Stimulated activated CD4-positive, alpha-beta T cell treated with anti-CD3 and anti-CD28 coated beads, TNF-alpha, amount 100 ng/mL, for 1 hour (primary cell): ENCODE measurements at places on chromosomes 12 and 14.

DNA sequence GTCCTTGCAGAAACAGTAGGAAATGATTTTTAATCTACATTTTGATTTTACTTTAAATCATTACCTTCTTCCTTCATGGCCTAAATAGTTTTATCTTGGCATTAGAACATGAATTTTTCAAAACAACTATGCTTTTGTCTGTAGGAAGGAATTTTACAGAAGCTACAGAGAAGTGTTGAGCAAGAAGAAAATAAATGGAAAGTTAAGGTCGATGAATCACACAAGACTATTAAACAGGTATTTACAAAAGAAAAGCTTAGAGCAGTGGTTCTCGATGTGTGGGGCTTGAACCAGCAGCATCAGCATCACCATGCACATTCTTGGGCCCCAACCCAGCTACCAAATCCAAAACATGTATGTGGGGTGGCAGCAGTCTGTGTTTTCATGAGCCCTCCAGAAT lies 91.6 kb downstream of the KTN1 start:
- DNase-seq: no peak

DNA sequence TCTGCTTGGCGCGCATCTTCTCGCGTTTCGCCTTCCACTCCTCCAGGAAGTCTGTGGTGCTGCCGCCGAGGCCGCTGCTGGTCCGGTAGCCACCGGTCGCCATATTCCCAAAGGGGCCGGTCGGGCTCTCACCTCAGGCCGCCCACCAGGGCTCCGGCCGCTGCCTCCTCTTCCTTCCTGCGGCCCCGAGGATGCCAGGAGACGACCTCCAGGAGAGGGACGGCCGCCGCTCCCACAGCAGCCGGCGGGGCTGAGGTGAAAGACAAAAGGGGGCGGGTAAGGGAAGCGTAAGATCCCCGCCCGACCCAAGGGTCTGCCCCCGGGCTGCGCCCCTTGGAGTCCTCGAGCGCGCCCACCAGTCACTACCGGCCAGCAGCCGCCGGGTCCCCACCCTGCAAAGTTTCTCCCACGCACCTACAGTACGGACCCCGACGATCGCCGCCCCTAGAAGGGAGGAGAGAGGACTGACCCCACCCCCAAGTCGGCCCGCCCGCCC lies 574 bp downstream of the PAWR start:
- DNase-seq: no peak

DNA sequence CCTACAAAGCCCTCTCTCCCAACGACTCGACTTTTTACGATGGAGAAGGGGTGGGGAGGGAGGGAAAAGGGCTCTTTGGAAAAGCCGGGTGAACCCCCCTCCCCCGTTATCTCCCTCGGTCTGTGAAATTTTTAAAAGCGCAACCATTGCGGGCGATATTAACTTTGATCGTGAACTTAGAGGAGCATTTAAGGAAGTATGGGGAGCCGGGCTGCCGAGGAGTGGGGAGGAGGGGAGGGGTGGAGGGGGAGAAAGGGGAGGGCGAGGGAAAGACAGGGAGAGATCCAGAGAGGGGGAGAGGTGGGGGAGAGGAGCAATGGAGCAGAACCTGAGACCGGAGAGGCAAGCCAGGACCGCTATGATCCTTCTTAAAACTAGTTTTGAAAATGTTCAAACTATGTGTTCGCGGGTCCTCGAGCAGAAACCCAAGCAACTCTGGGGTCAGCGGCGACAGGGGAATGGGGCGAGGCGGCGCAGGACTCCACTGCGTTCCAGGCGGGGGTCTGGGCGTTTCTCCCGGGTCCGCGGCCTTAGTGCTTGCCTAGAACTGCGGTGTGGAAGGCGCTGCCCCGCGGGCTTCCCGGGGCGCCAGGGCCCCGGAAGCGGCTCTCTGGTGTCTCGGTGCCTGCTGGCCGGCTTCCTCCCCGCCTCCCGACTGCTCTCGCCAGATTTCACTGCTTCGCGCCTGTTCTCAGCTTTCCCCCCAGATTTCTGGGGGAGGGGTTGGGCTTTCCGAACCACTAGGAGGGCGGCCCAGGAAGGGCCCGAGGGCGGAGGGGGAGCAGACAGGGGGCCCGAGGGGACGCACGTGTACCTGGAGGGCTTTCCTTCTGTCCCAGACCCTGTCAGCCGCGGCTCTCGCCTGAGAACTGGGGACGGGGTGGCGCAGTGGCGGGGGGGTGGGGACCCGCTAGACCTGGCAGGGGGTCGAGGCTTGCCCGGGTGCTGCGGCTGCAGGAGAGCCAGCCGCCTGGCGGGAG lies at the start of gene HOTAIR:
Gene HOTAIR, minus strand, starts transcription at position 871 of the 980 bp plus-strand sequence.
- DNase-seq: no peak

DNA sequence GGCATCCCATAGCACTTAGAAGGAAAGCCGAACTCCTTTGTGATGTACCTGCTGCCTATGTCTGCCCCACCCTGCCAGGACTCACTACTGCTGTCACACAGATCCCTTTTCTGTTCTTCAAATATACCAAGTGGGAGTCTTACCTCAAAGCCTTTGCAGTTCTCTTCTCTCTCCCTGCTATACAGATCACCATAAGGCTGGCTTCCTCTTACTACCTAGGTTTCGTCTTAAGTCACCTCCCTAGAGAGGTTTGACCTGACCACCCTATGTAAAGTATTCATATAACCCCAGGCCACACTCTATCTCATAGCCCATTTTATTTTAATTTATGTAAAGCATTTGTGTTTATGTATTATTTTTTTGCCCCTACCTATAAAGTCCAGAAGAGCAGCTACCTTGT lies 117.6 kb downstream of the CRADD start:
- DNase-seq: no peak

GRCh38 chr12:19412844-19413243 lies 26.4 kb upstream of the AEBP2 start:
- no peak for DNase-seq

DNA sequence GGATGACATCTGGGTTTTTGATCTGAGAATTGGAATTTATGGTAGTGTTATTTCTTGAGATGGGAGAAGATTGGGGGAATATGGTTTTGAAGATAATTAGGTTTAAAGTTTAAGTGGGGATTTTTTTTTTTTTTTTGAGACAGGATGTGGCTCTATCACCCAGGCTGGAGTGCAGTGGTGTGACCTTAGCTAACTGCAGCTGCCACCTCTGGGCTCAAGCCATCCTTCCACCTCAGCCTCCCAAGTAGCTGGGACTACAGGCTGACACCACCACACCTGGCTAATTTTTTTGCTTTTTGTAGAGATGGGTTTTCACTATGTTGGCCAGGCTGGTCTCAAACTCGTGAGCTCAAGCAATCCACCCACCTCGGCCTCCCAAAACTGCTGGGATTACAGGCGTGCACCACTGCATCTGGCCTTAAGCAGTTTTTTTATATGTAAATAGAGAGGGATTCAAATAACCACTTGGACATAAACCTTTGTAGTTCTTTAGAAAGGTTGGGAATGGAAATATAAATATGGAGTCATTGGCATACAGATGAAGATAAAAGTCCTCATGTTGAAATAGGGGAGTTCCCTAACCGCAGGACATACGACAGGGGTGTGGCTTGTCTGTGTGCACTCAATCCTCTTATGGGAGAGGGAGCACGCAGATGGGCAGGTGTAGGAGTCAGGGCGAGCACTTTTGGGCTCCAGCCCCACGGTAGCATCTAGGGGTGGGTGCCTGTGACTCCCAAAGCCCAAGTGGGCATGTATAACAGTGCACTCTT lies 4.7 kb downstream of the LIN52 start:
- no peak for DNase-seq

- DNase-seq: no peak
These were observed 44.8 kb downstream of the RHOJ start for GRCh38 chr14:63249092-63249491.

DNA sequence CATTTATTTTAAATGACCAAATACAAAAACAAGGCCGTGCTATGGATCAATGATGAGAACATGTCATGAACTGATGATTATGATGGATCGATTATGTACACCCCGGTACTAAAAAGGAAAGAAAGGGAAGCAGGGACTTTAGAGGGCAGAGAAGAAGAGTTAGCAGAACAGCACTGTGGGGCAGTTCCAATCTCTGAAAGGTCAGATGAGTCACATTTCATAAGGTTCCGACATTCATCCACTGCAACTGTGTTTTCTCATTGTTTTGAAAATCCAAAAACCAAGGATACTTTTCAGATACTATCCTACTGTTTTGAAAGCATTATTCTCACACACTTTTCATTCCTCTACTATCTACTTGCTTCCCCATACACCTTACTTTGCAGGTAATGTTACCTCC lies 169.3 kb downstream of the STXBP6 start:
- no peak for DNase-seq

DNA sequence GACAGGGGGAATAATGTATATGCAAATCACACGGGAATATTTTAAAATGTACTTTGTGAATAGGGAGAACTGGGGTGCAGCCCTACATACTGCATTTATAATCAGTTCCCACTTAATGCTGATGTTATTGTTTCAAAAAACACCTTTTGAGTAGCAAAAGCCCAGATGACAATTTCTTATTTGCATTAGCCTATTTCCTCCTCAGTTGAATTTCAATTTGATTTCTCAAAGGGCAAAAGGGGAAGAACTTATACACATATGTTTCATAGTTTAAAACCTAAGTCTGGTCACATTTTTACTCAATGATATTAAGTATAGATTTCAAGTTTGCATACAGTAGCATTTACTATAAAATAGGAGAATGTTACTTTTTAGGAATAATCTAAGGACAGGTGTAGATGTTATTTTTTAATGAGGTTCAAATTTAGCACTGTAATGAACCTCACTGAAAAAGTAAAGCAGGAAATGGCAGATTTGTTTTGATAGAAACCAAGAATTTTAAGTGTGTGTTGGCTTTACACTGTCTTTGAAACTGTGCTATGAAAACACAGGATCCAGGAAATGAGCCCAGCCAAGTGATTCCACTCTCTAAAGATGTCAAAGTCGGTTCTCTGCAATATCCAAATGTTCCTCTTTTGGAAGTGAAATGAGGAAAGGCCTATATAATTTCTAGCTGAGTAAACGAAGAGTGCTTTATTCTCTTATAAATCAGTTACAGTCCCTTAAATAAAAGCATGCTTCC lies 367.4 kb downstream of the BTG1 start:
- no peak for DNase-seq

DNA sequence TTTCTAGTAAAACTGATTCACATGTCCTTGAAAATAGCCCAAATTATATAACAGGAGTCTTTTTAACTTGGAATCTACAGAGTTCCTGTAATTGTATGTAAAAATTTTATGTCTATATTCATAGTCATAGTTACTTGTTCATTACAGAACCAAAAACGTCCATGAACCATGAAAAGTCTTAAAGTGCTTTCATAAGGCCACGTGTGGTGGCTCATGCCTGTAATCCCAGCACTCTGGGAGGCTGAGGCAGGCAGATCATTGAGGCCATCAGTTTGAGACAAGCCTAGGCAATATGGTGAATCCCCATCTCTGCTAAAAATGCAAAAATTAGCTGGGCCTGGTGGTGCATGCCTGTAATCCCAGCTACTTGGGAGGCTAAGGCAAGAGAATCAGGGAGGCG lies 48.4 kb downstream of the GALNT4 start:
- DNase-seq: no peak

GRCh38 chr12:2317772-2318171 lies 265.0 kb downstream of the CACNA1C start:
- DNase-seq: no peak

GRCh38 chr12:48972213-48972951 lies 847 bp upstream of the WNT10B start:
- no peak for DNase-seq

GRCh38 chr14:62209287-62209899 lies 447.2 kb downstream of the SNAPC1 start:
- DNase-seq: no peak

GRCh38 chr14:33918256-33918655 lies 32.6 kb downstream of the EGLN3 start:
- DNase-seq: no peak

DNA sequence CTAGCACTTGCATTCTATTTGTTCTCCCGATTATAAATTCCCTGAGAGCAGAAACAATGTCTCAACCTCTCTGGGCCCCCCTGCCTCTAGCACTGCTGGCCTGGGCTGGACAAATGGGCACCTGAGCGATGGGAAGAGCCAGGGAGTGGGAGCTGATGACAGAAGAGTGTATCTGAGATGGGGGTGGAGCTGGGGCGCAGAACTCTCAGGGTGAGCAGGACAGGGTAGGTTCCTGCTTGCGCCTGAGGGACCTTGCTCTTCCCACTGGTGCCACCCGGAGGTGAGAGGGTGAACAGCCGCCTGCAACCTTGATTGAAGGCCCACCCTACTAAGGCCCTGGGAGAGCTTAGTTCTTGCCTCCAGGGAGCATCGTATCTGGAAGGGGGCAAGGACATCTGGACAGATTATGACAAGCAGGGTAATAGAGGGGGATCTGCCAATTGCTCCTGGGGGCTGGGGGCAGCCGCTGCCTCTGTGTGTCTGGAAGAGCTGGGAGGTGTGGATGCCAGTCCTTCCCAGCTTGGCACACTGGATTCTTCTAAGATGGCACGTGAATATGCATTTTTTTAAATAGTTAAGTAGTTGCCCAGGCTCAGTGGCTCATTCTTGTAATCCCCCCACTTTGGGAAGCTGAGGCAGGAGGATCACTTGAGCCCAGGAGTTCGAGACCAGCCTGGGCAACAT lies 43.0 kb upstream of the TSPAN9 start:
- no peak for DNase-seq

DNA sequence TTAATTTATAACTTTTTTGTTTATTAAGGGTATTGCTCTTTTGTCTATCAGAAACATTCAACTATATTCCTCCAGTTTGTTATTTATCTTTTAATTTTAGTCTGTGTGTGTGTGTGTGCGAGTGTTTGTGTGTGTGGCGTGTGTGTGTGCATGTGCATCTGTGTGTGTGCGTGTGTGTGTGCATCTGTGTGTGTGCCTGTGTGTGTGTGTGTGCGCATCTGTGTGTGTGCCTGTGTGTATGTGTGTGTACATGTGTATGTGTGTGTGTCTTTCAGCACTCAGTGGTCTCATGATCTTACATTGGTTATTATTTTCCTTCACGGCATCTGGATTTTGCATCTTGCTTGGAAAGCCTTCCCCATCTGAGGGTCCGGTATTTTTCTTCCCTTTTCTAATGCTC lies 281.1 kb upstream of the RTL1 start:
- no peak for DNase-seq

DNA sequence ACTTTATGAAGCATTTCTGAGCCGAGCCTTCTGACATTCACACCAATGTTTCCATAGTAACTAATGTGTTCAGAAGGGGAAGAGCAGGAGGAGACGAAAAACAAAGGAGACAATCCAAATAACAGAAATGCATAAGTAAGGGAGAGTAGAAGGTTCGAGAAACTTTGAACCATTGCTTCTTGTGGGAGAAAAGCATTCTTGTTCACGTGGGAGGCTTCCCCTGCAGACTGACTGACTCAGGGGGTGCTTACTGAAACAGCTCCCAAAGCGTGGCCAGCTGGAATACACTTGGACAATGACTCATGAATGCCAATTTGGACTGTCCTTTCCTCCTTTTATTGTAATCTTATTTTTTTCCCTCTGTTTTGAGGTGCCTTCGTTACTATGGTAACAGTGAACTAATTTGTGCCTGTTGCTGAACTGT lies 73.9 kb downstream of the NEDD1 start:
- no peak for DNase-seq

- DNase-seq: no peak
These were observed 94.5 kb upstream of the VASH1 start for GRCh38 chr14:76666746-76667145.
